Activated T-helper 2 cell treated with anti-CD3 and anti-CD28 coated beads, Interferon-gamma antibody, Interleukin-2, Interleukin-4, amounts not matched to agents 10 μg/mL and 5 μg/mL and 100 μg/mL, durations not matched to agents 14 hours and 24 hours and 36 hours (primary cell): ENCODE measurements at places on chromosomes 6 and 20. TPM values are rescaled to one million over a fixed set of nuclear protein-coding genes. Genes with fewer than 3 reads are reported as not detected.

GRCh38 chr6:2118136-2118535, 127.3 kb downstream of the GMDS start:
- H3K36me3 ChIP-seq, result peaks cover 8% of the 10 kb centered on the region
- H3K27ac ChIP-seq, result no peak overlapping the region
- H3K4me3 ChIP-seq, result no peak overlapping the region

DNA sequence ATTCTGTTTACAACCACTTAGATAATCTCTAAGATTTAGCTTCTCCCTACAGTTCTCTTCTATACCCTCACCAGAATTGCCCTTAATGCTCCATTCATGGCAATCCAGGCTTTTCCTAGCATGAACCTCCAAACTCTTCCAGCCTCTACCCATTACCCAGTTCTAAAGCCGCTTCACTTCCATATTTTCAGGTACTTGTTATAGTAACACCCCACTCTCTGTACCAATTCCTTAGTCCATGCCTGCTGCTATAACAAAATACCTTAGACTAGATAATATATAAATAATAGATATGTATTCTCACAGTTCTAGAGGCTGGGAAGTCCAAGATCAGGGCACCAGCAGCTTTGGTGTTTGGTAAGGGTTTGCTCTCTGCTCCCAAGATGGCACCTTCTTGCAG, 16.5 kb upstream of the TRERF1 start:
- no peaks in the 10 kb centered on the region for H3K36me3 ChIP-seq
- H3K27me3 ChIP-seq, result peaks cover 13% of the 10 kb centered on the region
- no peak overlapping the region for H3K4me3 ChIP-seq
- no peak for DNase-seq

DNA sequence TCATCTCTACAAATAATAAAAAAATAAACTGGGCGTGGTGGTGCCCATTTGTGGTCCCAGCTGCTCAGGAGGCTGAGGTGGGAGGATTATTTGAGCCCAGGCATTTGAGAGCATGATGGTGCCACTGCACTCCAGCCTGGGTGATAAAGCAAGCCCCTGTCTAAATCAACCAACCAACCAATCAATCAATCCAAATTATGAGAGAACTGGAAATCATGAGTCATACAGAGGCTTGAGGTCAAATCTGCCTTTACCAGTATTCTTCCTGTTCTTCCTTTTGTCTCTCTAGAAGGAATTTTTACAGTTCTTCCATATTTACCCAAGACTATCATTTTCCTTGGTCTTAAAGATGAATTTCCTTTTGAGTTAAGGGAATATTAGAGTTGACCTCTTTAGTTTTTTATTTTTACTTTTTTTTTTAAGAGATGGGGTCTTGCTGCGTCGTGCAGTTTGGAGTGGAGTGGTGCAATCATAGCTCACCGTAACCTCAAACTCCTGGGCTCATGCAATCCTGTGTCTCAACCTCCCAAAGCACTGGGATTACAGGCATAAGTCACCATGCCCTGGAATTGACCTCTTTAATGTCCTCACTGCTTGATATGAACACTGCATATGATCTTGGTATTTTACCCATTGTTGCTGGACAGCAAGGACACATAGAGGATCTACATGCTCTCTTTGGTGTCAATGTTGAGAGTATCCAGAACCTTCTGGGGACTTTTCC, 44.1 kb upstream of the TXNDC5 start:
- H3K27ac ChIP-seq, result no peak overlapping the region
- no peaks in the 10 kb centered on the region for H3K27me3 ChIP-seq
- no peaks in the 10 kb centered on the region for H3K36me3 ChIP-seq

- no peak for DNase-seq
- H3K4me1 ChIP-seq, result peaks cover 2% of the 10 kb centered on the region
- no peak overlapping the region for H3K4me3 ChIP-seq
- no peaks in the 10 kb centered on the region for H3K36me3 ChIP-seq
- H3K27ac ChIP-seq, result no peak overlapping the region
Observed at GRCh38 chr6:34277763-34278112, 28.9 kb upstream of the SMIM29 start.

RAB32 gene
- 2.4 and 2.7 TPM in 2 replicates for total RNA-seq

PXMP4 gene
- 7.4 TPM in 2 replicates for total RNA-seq

PRDM13 gene
- total RNA-seq, result not detected in 2 replicates
